ENCODE measurements at places on chromosomes 7 and 10.

GRCh38 chr7:129669901-129670300, 58.4 kb downstream of the NRF1 start:
- no peak for DNase-seq

GRCh38 chr10:122173766-122174435, 97.2 kb upstream of the BTBD16 start:
- DNase-seq: no peak

- DNase-seq: no peak
These were observed 282.3 kb downstream of the USP6NL start for GRCh38 chr10:11329062-11329673.

- no peak for DNase-seq
These were observed 240.5 kb downstream of the GLI3 start for GRCh38 chr7:41996381-41997035.

GRCh38 chr10:132743925-132744490, 41.9 kb downstream of the NKX6-2 start:
- no peak for DNase-seq

GRCh38 chr7:95686109-95686508, 86.2 kb upstream of the DYNC1I1 start:
- no peak for DNase-seq

- no peak for DNase-seq
These were observed 165.9 kb upstream of the PLXNA4 start for GRCh38 chr7:132742189-132742612.

DNA sequence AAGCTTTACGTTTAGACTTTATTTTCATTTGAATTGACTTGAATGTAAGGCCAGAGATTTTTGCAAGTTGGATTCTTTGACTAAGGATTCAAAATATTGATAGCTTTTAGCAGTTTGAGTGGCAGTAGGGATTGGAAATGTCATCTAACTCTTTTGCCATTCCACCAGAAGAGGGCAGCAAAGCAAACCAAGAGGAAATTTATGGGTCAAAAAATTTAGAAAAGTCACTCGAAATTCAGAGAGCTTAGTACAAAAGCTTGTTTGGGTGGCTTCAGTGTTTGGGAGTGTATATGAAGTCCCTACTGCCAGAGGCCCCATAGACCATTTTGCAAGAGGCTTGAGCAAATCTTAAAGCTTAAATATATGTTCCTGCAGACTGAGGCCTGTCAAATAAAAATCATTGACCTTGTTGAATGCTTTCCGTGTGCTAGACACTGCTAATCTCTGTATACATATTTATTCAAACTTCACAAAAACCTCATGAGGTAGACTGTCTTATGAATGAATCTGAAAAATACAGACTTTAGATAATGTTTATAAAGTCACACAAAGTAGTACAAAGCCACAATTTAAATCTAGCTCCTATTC, 44.6 kb upstream of the RSBN1L start:
- peak; percentile 36 for DNase-seq

DNA sequence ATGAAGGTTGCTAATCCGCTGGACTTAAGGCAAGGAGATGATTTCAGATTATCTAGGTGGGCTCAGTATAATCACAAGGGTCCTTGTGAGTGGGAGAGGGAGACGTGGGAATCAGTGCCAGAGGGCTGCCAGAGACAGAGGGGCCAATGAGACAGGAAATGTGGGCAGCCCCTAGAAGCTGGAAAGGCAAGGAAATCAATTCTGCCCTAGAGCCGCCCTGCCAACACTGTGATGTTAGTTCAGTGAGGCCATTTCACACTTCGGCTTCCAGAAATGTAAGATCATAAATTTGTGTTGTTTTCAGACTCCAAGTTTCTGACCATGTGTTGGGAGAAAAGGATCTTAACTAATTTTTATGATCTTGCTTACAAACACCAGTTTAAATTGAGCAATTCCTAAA, 3.6 kb upstream of the GPNMB start:
- DNase-seq: no peak

GRCh38 chr10:1461016-1461415, 276.3 kb downstream of the ADARB2 start:
- no peak for DNase-seq

DNA sequence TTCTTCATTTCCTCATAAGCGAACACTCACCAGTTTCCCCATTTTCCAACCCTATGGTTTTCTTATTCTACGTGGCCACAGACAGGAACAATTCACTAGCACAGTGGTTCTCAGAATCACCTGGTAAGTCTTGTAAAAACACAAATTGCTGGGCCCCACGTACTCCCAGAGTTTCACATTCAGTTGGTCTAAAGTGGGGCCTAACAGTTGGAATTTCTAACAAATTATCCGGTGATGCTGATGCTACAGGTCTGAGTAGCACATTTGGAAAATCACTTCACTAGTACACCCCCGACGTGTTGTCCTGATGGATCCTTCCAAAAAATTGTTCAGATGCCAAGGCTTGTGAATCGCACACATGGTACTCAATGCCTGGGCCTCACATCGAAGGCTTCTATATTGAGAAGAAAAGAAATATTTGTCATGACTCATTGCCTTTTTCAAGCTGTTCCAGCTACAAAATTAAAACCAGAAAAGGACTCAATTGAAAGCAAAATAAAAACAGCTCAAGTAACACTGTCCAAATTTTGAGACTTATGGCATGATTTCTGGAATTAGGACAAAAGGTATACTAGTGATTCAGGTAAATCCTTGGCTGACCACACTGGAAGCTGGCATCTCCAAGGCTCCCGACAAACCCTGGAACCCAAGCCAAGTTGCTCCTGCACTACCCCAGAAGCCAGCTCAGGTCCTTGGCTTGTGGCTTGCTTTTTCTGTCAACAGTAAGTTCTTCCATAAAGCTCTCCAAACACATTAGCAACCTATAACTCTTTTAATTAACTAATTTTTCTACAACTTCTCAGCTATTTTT, 12.9 kb upstream of the VIM start:
- no peak for DNase-seq

DNA sequence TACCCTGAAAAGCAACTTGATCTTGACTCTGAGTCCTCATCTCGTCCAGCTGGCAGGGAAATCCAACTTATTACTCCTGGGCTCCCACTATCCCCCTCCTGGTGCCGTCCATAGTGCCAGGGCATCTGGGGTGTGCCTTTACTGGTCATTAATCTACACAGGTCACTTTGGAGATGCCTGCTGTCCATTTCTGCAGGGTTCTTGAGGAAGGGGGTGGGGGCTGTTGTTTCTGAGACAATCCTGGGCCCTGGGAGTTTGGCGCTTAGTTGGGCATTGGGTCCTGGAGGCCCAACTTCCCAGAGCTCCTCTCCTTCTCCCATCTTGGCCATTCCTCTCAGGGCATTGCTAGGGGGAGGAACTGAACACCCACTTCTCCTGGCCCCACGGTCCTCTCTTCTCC, 6.0 kb upstream of the TACR2 start:
- no peak for DNase-seq

- DNase-seq: peak; percentile 41
These were observed 4.1 kb downstream of the ERCC6 start for GRCh38 chr10:49534670-49535381.

GRCh38 chr10:32905466-32905865, 52.6 kb downstream of the ITGB1 start:
- DNase-seq: no peak

DNA sequence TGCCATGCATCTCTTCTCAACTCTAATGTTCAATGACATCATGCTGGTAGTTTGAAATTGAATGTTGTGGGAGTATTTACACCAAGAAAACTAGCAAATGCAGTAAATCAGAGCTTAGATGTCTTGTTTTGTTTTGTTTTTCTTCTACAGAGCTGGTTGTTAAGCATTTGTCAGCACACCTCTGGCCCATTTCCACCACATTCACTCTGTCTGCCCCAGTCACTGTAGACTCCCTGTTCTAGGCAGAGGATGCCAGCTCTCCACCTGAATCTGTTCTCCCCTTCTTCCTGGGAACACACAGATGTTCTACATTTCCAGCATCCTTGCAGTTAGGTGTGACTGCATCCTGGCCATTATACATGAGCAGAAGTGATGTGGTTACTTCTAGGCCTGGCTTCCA, 4.1 kb upstream of the ARHGAP22 start:
- no peak for DNase-seq

DNA sequence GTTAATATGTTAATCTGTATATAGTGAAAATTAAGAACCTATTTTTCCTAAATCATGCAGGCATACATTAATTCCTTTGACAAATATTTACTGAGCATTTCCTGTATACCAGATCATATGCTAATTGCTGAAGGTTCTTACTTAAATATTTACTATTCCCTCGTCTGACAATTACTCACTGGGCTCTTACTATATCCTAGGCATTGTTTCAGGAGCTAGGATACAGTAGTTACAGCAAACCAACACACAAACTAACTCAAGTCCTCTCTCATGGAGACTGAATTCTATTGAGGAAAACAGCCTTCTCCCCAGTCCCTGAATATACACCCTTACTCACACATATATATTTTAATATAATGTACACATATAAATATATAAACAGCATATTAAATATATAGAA, 786.0 kb downstream of the NRG3 start:
- DNase-seq: no peak

DNA sequence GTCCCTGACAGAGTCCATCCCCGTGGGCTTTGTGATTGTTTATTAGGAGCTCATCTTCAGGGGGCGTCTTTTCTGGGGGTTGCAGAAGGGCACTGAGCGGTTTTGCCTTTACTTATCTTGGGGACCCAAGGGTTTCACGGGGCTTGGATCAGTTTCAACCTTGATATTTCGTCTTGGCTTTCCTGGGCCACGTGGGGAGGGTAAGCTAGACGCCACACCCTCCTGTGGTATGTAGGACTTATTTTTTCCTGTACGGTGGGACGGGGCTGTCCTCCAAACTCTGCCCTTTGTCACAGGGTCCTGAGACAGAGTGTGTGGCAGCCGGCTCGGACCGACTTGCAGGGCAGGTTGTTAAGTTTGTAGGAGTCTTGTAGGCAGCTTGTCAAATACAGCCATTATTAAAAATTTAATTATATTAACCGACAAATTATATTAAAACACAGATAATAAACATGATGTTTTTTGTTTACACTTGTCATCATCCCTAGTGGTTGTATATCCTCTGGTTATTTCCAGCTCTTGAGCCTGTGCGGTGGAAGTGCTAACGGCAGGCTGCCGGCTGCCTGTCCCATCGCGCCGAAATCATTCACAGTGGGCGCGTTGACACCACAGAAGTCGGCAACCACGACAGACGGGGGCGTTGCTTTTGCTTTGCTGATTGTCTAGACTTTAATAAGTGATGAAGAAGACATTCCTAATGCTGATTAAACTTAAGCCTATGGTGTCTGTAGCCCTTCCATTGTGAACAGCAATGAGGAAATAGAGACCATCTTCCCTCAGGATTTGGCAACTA, 193.2 kb downstream of the DNAJB6 start:
- no peak for DNase-seq

GRCh38 chr7:45184326-45185027, 26.9 kb downstream of the RAMP3 start:
- DNase-seq: no peak

- no peak for DNase-seq
These were observed 15.2 kb downstream of the STAMBPL1 start for GRCh38 chr10:88895250-88895649.

GRCh38 chr7:27160145-27160545, 3.7 kb upstream of the HOXA7 start:
- DNase-seq: no peak

- DNase-seq: no peak
These were observed 32.8 kb upstream of the MEOX2 start for GRCh38 chr7:15719311-15719710.

DNA sequence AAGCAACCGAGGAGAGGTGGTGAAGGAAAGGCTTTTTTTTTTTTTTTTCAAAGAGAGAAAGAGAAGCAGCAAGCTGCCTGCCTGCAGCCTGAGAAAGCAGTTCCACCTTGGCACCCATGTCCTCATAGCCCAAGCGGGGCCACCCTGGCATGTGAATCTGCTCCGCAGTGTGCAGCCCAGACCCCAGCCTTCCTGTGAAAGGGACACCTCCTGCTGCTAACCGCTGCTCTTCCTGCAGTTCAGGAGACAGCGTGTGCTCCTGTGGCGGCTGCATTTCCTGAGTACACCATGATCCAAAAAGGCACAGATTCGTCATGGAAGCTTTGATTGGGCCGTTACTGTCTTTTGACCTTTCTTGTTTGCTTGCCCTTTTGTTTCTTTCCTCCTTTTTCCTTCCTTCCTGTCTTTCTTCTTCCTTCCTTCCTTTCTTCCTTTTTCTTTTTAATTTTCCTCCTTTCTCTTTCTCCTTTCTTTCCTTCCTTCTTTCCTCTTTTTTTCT, 38.1 kb downstream of the IKZF1 start:
- DNase-seq: no peak

- no peak for DNase-seq
These were observed 85.8 kb upstream of the PRKCQ start for GRCh38 chr10:6665847-6666246.

Measured in GM12891 (cell line).